Activated T-cell treated with anti-CD3 and anti-CD28 coated beads, Interleukin-2, amount 50 U/mL, for 4 hours (primary cell): ENCODE measurements at places on chromosomes 12 and 14. TPM values are rescaled to one million over a fixed set of nuclear protein-coding genes. Genes with fewer than 3 reads are reported as not detected.

DNA sequence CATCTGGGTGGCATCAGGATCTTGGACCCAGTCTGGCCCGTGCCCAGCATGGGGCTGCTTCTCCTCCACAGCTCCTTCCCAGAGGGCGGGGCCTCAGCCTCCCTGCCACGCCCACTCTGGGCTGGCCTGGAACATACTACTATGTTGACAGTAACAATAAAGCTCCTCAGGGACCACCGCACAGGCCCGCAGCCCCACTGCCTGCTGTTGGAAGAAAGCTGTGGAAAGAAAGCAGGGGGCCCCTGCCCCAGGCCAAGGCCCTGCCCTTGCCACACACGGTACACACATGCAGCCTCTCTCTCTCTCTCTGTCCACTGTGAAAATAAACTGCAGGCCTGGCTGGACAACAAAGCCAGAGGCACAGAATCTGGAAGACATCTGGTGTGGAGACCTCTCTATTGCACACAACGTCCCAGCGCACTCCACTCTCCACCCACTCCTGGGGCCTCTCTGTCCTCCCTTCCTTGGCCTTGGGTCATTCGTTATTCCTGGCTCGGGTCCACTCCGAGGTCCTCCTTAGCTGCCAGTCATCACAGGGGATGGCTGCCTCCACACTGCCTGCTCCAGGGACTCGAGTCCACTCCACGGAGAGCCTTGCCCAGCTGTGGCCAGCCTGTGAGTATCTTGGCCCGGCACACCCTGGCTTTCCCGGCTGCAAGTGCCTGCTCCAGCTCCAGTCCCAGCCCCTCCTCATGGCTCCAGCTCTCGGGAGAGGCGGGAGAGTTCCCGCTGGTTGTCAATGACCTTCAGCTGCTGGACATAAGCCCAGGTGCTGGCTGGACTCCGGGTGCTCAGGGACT lies 11.8 kb upstream of the ENDOU start:
- no peak for DNase-seq

GRCh38 chr12:49960474-49961110 lies 1.1 kb upstream of the AQP5 start:
- DNase-seq: no peak

- DNase-seq: no peak
Observed at GRCh38 chr12:102917026-102917787, at the start of gene PAH. Gene PAH, minus strand, starts transcription at chr12:102917244. Its CDS starts 114 bp downstream, at chr12:102917130.

DNA sequence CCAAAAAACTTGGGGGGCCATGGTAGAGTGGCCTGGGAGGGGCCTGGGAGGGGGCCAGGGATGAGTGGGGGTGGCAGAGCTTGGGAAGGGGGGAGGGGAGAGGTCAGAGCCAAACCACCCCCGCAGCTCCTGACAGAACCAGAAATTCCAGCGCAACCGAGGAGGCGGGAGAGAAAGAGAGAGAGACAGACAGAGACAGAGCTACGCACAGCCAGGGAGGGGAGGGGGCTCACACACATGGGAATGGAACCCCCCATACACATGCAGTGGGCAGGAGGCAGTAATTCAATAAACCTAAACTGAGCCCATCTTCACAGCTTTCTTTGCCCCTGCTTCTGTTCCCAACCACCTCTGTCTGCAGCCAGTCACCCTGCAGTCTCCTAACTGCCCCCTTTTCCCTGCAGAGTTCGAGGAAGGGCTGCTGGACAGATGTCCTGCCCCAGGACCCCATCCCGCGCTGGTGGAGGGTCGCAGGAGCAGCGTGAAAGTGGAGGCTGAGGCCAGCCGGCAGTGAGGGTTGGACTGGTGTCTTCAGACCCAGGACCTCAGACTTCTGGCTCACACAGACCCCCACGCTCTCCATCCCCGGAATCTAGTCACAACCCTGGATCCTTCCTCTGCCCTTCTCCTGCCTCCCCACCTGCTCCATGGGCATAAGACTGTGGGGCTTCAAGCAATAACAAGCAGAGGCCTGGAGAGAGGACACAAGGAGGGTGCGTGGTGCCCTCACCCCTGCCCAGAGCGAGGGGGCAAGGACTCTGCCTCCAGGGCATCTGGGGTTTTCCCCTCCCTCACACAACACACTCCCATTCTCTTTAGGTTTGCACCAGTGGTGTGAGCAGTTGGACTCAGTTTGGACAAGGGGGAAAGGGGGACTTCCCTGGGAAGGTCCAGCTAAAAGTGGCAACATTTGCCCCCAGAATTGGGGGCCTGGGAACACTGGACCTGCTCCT lies 5.6 kb downstream of the NAB2 start:
- DNase-seq: no peak

Gene RPL10L
- total RNA-seq: not detected

DNA sequence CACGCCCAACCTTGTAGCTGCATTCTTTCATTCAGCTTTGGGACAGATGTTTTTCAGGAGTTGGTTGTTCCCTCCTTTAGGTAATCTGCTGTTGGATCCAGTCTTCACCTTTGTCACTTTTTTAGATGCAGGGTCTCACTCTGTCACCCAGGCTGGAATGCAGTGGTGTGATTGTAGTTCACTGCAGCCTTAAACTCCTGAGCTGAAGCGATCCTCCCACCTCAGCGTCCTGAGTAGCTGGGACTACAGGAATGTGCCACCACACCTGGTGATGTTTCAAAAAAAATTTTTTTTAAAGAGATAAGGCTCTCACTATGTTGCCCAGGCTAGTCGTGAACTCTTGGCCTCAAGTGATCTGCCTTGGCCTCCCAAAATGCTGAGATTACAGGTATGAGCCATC lies 164.3 kb downstream of the KTN1 start:
- no peak for DNase-seq

GRCh38 chr12:75809746-75810145 lies 221.8 kb downstream of the PHLDA1 start:
- no peak for DNase-seq

DNA sequence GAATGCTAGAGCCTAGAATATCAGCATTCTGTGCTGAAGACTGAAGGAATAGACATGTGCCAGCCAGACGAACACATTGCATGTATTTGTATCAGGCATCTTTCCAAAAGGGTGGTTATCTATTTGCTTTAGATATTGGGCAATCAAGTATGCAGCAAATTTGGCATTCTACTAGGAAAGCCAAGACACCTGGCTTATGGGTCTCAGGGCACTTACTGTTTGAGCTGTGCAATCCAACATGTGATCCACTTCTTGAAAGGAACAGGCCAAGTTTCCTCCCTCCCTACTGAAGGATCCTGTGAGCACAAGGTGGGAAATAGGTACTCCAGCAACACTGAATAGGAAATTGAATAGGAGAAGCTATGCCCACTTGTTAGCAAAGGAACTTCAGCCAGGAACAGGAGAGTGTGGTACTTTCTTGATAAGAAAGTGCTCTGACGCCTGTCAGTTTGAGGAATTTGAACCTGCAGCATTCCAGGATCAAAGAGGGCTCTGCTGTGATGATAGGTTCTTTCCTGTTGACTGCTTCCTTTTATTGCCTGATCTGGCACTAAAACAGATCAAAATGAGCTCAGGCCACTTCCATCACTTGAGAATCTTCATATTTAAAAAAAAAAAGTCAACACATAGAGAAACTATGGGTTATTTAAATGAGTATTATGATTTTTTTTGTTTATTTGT lies 20.6 kb downstream of the OR6S1 start:
- no peak for DNase-seq

DNA sequence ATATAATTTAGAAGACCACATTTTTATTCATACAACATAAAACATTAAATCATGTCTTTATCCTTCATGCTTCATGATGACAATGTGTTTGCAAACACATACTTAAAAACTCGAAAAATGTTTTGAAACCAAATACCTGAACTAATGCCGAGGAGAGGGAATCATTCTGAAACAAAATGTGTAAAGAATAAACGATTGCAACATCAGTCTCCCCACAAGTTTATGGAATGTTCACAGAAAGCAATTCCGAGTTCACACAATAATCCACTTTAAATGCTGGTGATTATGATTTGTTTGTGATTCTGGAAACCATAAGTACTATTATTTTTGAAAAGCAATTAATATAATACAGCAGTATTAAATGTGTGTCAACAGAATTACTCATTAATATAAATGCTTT lies 84.5 kb upstream of the PDZRN4 start:
- no peak for DNase-seq

DNA sequence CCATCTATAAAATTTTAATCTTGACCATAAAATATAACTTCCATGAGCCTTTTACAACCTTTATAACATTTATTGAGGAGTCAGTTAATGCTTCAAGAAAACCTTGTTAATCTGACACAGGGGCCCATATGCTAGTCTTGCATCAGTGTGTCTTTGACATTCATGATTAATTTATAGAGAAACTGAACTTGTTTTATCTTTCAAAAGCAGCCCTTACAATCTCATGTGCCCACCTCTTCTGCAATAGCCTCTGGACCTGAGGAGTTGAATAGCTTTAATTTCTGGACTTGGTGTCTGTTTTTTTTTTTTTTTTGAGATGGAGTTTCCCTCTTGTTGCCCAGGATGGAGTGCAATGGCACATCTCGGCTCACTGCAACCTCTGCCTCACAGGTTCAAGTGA lies 8.6 kb upstream of the LPCAT3 start:
- no peak for DNase-seq

Gene IGFBP6
- total RNA-seq: 0.43 TPM

Gene EID3
- total RNA-seq: 5.5 TPM

GRCh38 chr12:95411057-95411456 lies 62.9 kb upstream of the METAP2 start:
- no peak for DNase-seq

Gene AQP5
- total RNA-seq: not detected

Gene PLEKHD1
- 0.10 TPM for total RNA-seq

GRCh38 chr14:61346221-61346620 lies 24.8 kb downstream of the PRKCH start:
- no peak for DNase-seq

Gene ABCC9
- total RNA-seq: 0.20 TPM

DNA sequence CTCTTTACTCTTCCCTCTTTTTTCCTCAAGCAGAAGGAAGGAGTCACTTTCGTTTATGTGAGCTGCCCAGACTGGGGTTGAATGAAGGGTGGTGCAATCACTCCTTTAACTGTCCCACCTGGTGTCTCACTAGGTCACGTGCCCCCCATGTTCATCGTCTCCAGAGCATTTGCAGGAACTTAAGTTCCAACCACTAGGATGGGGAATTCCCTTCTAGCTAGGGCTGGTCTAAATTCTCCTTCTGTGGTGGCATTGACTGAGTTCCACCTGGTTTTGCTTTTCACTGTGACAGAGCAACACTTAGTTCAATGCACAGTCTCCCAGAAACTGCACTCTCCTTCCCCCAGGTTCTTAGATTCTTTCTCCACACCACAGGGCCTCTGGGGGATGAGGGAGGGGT lies 9.5 kb downstream of the FANCM start:
- DNase-seq: no peak
